Activated B cell treated with CpG ODN at 0.5 μM for 24 hours (primary cell): ENCODE measurements at places on chromosomes 4 and X.

- DNase-seq, result no peak
Observed at GRCh38 chr4:188195389-188195985, 56.2 kb downstream of the TRIML1 start.

- no peak for DNase-seq
Observed at GRCh38 chr4:33649015-33649414, 2595.3 kb downstream of the ARAP2 start.

DNA sequence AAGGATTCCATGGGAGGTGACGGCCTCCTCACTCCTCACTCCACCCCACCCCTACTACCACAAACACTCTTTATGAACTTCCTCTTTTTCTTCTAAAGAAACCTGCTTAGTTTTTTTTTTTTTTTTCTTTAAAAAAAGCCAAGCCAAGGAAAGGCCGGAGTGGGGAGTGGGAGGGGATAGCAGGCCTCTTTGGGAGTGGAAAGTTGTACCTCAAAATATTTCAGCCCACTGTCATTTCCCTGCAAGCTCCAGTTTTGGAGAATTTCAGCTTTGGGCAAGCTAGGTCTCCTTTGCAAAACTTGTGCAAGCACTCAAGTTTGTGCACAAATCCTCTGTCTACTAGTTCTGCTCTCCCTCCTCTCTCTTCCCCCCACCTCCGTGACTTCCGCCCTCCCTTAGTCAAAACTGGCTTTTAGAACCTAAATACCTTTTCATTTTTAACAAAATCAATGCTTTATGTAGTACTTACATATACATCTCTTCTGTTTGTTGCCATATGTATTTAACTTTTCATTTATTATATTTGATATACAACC, 512 bp upstream of the ANTXR2 start:
- DNase-seq, result no peak

DNA sequence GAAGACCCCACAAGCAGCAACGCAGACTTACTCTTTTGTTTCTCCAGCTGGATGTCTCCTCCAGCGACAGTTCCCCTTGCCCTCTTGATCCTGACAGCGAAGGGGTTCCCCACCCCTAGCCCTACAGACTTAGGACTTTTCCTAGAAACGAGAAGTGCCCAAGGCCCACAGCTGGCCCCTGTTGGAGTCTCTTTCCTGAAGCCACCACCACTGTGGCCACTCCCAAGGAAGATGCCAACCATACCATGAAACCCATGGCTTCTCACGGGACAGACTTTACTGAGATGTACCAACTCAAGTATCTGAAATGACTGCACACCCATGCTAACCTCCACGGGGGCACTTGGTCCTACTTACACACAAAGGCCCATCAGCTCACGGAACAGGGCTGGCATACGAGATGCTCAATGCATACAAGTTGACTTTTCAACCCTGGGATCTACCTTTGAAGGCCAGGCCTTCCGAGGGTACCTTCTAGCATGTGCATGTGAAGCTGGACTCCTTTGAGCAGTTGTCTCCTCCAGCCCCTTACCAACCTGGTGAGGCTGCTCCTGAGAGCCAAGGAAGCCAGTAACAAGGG, 924 bp upstream of the IRAK1 start:
- no peak for DNase-seq

DNA sequence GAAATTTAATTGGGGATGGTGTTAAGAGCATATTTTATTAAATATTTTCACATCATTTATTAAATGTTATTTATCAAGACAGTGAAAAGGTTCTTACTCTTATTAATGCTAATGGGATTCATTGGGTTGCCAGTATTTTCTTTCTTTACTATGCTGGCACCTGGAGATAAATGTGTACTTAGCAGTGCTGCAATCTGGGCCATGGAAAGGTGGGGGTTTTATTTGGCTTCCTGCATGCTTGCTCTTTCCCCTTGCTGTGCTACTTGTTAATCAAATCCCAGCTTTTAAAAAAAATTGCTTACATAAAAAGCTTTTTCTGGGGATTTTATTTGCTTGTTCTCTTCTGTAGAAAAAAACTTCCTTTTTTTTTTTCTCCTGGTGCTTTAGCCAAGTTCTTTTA, 48.3 kb downstream of the ZAR1 start:
- no peak for DNase-seq

- DNase-seq, result no peak
Observed at GRCh38 chr4:4327652-4328121, 37.6 kb downstream of the ZBTB49 start.

- no peak for DNase-seq
Observed at GRCh38 chrX:9604111-9604907, 139.5 kb downstream of the TBL1X start.

- DNase-seq, result no peak
Observed at GRCh38 chr4:1405254-1405635, 997 bp downstream of the NKX1-1 start.

- no peak for DNase-seq
Observed at GRCh38 chr4:1998296-1998695, 10.5 kb downstream of the NELFA start.

- DNase-seq, result no peak
Observed at GRCh38 chrX:75156531-75156945, 455 bp upstream of the ABCB7 start.

DNA sequence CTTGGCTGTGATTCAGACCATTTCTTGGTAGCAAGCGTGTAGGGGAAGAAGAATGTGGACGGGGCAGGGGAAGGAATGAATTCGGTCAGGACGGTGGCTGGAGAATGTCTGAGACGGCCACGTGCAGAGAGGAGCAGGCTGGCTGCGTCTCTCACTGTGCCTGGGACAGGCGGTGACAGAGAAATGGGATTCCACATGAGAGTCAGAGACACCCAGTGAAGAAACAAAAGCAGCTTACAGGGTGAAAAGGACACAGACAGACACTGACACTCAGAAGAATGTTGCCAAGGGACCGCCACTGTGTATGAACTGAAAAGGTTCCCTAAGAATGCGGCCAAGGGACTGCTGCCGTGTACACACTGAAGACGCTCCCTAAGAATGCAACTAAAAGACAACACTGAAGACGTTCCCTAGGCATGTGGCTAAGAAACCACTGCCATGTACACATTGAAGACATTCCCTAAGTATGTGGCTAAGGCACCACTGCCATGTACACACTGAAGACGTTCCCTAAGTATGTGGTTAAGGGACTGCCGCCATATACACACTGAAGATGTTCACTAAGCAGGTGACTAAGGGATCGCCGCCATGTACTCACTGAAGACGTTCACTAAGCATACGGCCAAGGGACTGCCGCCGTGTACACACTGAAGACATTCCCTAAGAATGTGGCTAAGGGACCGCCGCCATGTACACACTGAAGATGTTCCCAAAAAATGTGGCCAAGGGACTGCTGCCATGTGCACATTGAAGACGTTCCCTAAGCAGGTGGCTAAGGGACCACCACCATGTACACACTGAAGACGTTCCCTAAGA, 49.1 kb downstream of the DHRSX start:
- DNase-seq, result no peak

DNA sequence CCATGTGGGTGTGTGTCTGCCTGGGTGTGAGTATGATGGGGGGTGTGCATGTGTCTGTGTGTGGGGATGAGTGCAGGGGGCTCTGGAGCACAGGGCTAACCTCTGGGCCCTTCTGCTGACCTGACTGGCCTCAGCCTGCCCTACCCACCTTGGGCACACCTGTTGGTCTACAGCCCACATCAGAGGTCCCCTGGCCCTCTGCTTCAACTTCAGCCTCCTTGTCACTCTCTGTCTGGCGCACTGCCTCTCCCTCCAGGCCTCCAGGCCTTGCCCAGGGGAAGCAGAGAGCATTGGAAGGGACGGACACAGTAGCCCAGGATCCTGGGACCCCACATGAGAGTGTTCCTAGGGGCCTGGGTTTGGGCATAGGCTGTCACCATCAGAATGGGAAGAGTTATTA, 115.4 kb downstream of the EFNB1 start:
- no peak for DNase-seq

DNA sequence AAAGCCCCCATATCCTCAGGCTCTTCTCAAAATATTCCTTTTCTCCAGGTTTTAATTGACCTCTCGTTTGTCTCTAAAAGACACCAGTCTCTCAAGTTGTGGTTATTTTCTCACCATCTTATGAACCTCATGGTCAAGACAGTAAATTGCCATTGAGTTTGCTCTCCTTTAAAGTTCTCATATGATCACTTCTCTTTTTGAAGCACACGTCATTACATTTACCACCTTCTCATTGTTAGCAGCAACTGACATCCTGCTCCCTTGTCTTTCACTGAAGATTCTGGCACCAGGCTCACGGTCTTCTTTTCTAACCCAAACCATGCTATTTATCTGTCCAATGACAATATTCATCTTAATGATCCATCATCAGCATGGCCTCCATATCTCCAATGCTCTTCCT, 324.2 kb downstream of the TMA16 start:
- DNase-seq, result no peak

DNA sequence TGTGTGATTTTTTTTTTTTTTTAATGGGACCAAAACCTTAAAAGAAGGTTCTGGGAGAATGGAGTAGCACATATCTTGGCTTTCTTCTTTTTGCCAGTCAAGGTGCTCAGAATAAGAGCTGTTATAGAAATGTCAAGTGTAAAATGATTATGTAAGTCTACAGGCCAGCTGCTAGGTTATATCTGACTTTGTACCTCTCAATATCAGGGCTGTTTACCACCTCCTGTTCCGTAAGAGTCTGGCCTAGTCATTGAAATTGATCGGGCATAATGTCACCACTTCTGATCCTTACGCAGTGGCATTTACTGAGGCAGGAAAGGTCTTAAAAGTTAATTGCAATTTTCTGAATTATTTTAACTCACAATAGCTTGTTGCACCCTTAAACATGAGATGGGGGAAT, 41.1 kb downstream of the LIMCH1 start:
- no peak for DNase-seq

DNA sequence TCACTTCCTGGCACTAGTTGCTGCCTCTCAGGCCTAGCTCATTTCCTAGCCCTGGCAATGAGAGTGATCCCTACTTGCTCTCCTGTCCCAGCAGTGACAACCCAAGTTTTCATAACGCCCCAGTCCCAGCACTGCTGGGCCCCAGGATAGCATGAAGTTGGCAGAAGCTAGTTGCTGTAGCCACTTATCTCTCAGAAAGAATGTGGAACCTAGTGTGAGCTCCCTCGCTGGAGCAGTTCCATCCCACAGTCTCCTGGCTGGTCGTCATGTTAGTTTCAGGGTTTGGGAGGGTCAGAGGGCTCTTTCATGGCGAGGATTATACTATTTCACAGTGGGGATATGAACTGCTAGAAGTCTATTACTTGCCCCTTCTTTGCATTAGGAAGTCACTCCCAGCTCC, 5.1 kb downstream of the PF4 start:
- DNase-seq, result no peak

DNA sequence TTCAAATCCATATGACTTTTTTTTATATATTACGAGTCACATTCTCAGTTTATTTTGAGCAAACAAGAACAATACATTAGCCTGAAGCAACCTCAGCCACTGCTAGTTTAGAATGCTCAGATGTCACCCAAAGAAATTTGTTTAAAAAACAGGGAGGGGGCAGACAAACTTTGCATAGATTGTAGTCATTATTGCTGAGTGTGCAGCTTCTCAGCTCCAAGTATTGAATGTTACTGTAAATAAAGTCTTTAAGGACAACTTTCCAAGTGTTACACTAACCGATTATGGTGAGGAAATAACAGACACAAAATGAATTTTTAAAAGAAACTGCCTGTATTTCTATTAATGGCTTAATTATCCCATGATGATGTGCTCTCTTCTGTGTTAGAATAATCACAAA, 519.5 kb upstream of the GALNT7 start:
- no peak for DNase-seq

DNA sequence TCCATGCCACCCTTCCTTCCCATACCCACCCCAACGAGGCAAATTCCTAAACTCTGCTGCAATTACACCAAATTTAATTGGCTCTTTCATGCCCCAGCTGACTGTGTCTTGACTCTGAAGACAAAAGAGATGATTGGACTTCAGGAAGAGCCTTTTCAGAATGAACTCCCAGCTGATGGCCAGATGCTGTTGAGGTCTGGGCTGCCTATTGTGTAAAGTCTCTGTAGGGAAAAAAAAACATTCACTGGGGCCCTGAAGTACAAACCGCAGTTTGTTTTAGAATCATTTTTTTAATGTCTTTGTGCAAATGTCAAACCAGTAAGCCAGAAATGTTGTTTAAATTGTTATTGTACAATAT, 174.8 kb downstream of the HHIP start:
- DNase-seq, result no peak

DNA sequence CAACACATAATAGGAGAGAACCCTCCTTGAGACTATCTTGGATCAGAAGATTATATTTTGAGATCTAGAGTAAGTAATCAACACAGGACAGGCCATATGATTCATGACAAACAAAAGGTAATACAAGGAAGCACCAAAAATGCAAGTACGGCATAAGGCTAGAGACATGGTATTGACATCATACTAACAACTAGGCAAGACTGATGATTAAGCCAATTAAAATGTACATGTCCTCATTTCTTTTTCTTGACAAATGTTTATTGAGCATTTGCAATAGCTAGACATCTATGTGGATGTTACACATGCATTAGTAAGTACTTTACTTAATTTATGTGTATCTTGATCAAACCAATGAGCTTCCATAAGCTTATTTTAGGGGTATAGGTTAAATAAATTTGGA, 695.7 kb upstream of the GALNTL6 start:
- DNase-seq, result no peak

GRCh38 chr4:187663076-187663475, 332.5 kb upstream of the ZFP42 start:
- no peak for DNase-seq
